ENCODE measurements at places on chromosomes 6 and 20.

DNA sequence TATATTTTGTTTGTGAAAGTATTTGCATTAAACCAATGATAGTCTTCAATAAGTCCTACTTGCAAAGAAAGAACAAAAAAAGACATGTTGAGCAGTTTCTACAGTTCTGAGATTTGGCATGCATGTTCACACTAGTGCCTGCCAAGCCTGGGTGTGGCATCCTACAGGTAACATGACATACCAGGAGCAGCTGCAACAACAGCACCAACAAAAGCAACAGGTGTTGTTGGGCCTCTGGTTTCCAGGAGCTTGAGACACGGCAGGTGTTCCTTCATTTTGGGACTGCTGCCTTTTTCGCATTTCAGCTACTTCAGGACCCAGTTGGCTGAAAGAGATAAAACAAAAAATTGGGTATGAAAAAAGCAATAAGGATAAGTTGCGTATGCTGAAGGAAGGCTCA, 41.2 kb upstream of the MTRF1L start:
- DNase-seq = no peak

- DNase-seq = peak; percentile 13
These were observed 18.0 kb downstream of the ATP9A start for GRCh38 chr20:51750037-51750769.

- no peak for DNase-seq
These were observed 20.1 kb downstream of the NT5E start for GRCh38 chr6:85470023-85470410.

- no peak for DNase-seq
These were observed 50.8 kb downstream of the PREP start for GRCh38 chr6:105352037-105352617.

DNA sequence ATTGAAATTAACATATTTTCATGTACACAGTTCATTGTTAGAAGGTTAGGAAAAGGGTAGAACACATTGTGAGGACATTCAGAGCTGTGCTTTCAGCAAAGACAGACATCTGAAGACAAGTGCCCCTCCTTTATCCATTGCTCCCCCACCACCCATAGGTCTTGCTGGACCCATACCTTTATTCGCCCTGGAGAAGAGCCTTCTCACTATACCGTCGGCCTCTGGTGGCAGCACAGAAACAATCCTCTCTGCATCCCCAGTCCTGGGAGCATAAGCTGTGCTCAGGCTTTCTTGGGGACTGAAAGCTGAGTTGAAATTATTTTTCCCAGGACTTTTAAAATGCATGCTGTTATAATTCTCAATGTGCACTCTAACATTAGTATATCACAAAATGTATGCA, 372.3 kb downstream of the EPHA7 start:
- DNase-seq = no peak

DNA sequence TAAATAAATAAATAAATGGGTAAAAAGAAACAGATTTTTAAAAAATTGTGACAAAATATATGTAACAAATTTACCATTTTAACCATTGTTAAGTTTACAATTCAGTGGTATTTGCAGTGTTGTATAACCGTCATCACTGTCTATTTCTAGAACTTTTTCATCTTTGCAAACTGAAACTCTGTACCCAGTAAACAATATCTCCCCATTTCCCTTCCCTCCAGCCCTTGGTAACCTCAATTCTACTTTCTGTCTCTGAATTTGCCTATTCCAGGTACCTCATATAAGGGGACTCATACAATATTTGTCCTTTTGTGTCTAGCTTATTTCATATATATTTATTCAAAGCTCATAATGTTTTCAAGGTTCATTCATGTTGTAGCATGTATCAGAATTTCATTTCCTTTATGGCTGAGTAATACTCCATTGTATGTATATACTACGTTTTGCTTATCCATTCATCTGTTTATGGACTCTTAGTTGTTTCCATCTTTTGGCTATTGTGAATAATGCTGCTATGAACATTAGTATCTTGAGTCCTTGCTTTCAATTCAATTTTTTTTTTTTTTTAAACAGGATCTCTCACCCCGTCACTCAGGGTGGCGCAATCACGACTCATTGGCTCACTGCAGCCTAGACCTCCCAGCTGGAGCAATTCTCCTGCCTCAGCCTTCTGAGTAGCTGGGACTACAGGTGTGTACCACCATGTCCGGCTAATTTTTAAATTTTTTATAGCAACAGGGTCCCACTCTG, 8.9 kb downstream of the MANBAL start:
- DNase-seq = no peak
